ENCODE measurements at places on chromosomes 3 and 15. TPM values are rescaled to one million over a fixed set of nuclear protein-coding genes. Genes with fewer than 3 reads are reported as not detected.

DNA sequence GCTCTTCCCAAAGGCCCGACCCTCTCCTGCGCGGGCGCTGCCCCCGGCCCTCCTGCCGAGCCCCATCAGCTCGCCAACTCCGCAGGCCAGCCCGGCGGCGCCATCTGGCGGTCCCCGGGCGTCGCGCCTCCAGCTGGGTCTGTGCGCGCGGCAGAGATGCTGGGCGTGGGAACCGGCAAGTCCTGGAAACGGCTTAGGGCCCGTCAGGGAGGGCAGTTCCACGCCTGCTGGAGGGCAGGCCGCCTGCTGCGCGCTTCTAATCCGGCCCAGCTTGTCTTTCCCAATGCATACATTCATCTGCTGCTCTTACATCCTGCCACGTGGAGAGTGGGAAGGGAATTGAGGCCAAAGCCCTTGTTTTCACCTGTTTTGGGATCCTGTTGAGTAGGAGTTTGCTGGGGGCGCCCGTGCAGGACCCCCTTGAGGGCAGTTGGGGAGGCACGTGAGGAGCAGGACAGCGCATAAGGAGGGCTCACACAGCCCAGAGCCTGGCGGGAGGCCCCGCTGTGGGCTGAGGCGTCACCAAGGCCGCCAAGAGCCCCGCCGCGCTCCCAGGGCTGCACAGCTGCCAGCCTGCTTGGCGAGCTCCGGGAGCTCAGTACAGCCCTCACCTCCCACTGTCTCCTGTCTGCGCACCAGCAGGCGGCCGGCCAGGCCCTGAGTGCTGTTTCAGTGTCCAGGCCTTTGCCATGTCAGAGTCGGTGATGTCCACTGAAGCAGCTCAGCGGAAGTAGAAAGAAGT lies 165.6 kb downstream of the NSMCE3 start:
- no peaks in the 10 kb centered on the region for H3K36me3 ChIP-seq
- no peak overlapping the region for H3K27ac ChIP-seq
- peak; percentile 66 for DNase-seq

- H3K4me1 ChIP-seq = peaks cover 56% of the 10 kb centered on the region
- H3K4me3 ChIP-seq = no peak overlapping the region
- no peak overlapping the region for H3K27ac ChIP-seq
- H3K36me3 ChIP-seq = peaks cover 2% of the 10 kb centered on the region
- peaks cover 7% of the 10 kb centered on the region for H3K27me3 ChIP-seq
- peak; percentile 17 for DNase-seq
These were observed 331.5 kb upstream of the CFAP20DC start for GRCh38 chr3:59381282-59381681.

GRCh38 chr3:8458711-8459110 lies 42.9 kb upstream of the LMCD1 start:
- no peak overlapping the region for H3K27ac ChIP-seq
- H3K4me3 ChIP-seq = no peak overlapping the region
- H3K4me1 ChIP-seq = no peaks in the 10 kb centered on the region
- H3K27me3 ChIP-seq = peaks cover 16% of the 10 kb centered on the region

Gene C3orf22
- total RNA-seq = not detected

Gene KLHL24
- total RNA-seq = 42.2 TPM

DNA sequence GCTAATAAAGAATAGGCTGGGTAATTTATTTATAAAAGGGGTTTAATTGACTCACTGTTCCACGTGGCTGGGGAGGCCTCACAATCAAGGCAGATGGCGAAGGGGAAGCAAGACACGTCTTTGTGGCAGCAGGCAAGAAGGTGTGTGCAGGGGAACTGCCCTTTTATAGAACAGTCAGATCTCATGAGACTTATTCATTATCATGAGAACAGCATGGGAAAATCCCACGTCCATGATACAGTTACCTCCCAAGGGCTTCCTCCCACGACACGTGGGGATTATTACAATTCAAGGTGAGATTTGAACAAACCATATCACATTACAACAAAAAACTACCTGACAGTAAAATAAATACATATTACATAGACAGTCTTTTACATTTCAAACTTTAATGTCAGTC lies 414.9 kb downstream of the NAALADL2 start:
- no peaks in the 10 kb centered on the region for H3K4me1 ChIP-seq
- DNase-seq = no peak
- no peaks in the 10 kb centered on the region for H3K36me3 ChIP-seq
- H3K4me3 ChIP-seq = no peak overlapping the region

All from activated T-cell treated with anti-CD3 and anti-CD28 coated beads, Interleukin-2, amount 50 U/mL, for 72 hours (primary cell).